Activated CD8-positive, alpha-beta memory T cell treated with anti-CD3 and anti-CD28 coated beads for 48 hours (primary cell): ENCODE measurements at places on chromosomes 1 and 21.

DNA sequence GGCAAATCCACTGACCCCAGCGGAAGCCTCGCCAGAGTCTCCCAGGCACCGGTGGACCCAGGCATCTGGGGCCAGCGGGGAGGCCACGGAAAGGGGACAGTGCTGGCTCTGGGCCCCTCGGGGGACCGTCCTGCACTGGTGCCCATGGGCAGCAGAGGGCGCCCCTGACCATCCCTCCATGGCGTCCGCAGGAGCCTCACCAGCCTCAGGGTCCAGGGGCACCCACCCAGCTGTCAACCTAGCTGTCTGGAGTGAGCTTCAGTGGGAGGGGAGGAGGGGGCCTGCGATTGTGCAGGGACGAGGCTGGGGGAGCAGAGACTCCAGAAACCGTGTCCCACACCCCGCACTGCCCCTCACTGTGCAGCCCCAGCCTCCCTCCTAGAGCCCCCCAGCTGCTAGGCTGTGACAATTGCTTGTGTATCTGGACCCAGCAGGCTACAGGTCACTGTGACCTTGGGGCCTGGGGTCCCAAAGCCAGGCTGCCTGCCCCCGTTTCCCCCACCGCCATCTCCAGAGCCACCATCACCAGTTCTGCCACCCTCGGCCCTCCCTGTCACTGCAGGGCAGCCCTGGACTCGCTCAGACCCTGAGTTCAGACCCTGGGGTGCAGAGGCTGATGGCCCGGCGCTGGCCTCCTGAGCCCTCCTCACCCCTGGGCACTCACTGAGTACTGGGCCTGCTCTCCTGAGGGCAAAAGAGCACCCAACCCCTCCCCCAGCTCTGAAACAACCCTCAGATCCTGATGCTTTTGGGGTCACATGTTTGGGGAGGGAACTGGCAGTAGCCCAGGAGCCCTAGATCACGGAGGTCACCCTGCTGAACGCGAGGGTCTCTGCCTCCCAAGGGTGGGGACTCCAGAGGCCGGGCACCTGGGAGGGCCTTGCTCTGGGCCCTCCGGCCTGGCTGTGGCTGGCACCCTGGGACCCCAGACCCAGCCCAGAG is 10.6 kb upstream of the COL6A1 start:
- DNase-seq = no peak

DNA sequence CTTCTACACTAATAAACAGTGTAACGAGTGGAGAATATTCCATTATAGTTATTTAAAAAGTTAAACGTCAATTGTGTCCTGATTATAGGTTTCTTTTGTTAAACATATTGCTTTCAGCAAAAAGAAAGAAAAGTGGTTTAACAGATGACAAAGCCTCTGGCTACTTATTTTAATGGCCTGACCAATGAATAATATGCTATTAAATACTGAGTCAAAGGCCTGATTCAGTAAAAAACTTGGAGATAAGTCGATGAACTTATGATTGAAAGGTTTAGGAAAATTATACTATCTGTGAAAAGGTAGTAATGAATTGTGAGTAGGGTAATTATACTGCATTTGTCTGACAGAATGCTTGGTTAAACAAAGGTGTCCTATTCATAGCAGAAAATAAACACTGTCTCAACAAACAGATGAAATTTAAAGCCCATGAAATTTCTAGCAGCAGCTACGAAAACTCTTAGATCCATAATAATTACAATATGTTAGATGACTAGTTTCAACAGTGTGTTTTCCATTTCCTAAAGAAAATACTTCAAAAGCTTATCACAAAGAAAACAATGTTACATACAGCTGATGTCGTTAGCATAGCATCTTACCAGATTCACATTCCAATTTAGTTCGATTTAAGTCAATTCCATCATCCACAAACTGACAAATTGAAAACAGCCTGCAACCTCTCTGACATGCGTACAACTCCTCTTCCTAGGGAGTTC is 6.2 kb downstream of the TMEM59 start:
- DNase-seq = no peak

DNA sequence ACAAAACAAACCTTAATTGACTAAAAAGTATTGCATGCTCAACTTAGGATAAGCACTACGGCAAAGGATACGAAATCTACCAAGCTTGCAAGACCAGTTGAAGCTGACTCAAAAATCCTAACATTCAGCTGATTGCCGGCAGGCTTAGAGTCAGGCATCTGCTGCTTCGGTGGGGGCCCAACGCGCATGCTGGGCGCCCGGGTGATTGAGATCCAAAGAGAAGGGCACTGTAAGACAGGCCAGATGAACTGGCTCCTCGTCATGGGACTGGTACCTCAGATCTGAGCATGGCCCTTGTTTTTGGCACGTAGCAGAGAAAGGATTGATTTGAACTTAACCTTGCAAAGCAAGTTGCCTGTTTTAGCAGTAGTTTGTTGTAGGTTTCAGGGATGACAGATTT is 86.6 kb downstream of the PRDM2 start:
- no peak for DNase-seq

DNA sequence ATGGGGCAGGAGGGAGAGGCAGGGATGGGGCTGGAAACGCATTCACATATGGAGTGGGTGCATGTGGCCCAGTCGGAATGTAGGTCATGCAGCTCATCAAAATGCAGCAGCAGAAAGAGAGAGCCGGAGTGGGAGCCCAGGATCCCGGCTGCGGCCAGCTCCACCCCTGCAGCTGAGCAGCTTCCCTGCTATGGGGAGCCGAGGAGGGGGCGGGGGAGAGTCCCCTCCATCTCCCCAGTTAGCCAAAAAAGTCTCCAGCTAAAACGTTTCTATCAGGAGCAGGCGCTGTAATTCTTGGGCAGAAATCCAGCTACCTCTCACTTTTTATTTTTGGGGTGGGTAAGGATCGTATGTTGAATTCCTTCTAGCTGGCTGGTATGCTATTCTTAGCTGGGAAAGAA is 39.7 kb downstream of the MRPL37 start:
- no peak for DNase-seq

DNA sequence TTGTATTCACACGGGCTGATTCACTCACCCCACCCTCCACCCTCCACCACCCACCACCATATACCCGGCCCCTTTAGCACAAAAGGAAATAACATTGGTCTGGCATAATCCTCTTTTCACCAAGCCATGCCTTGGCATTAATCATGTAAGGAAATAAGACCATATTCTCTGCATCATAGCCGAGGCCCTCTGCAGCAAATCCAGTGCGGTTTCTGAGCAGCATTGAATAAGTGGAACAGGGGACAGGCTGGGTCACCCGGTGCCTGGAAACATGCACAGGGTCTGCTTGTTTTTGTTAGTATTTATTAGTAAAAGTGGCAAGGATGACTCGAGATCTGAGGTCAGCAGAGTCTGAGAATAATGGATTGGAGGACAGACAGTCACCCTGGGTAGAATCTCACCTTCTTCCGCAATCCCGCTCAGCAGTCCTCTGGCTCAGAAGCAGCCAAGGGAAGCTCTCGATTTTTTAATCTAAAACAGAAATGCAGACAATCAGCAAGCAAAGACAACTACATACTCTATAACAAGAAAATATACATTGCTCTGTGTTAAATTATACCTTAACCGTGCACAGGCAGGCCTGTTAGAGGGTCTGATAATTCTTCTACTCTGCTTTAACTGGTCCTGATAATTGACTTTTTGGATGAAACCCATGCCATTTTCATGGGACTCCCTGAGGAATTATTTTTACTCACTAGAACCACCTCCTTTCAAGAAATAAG is 52.4 kb upstream of the CDC42BPA start:
- DNase-seq = no peak
